ENCODE measurements at places on chromosomes 11 and 22.

- DNase-seq: peak; percentile 51
These were observed at the start of gene SLC43A1 for GRCh38 chr11:57515332-57516060. Gene SLC43A1, minus strand, starts transcription at chr11:57515702. Its CDS starts 1,591 bp downstream, at chr11:57514111.

DNA sequence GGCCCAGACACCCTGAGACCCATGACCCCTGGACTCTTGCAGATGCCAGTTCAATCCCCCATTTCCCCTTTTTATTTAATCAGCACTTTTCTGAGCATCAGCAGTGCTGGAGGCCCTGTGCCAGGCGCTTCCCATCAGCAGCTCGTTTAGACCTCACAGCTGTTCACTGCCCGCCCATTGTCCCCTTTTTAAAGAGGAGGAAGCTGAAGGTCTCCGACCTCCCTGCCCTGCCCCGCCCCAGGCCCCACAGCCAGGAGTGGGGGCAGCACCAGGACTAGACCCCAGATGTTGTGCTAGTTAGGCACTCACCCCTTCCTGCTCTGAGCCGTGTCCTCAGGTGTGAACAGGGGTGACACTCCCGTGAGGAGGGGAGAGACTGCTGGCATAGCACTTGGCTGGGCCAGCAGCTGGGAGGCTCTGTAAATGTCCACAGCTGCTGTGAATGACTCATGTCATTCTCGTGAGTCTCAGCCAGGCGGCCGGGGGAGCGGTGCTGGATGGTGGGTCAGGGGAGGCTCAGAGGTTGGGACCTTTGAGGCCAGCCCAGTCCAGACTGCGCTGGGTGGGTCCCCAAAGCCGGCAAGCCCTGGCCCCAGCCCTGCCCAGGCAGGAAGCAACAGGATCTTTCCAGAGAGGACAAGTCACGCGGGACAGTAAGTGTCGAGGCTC, 19.9 kb downstream of the EMID1 start:
- peak; percentile 9 for DNase-seq

DNA sequence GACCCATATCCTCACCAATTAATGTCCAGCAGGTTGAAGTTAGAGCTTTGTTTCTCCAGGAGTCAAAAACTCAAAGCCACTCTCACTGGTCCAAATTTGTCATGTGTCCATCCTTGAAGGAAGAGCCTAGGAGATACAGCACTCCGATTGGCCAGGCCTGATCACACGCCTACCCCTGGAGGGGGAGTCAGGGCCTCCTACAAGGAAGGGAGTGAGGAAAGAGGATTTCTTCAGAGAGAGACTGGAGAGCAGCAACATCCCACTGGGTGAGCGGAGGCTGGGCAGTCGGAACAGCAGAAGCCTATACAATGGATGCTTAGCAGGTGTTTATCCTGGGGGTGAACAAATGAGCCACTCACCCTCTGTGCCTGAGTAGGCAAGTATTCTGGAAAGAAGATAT, 113.9 kb downstream of the TRIM29 start:
- DNase-seq: no peak

DNA sequence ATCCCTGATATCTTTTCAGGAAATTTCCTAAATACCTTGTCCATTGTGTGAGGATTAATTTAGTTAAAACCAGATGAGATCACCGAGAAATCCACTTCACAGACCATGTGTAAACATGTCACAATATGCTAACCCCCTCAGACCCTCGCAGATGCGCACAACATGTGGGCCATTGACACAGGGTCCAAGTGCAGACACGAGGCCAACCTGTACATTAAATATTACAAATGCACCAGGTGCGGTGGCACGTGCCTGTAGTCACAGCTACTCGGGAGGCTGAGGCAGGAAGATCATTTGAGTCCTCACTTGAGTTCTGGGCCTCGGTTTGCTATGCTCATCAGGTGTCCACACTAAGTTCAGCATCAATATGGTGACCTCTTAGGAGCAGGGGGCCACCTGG, 9.9 kb upstream of the TMPRSS4 start:
- no peak for DNase-seq

DNA sequence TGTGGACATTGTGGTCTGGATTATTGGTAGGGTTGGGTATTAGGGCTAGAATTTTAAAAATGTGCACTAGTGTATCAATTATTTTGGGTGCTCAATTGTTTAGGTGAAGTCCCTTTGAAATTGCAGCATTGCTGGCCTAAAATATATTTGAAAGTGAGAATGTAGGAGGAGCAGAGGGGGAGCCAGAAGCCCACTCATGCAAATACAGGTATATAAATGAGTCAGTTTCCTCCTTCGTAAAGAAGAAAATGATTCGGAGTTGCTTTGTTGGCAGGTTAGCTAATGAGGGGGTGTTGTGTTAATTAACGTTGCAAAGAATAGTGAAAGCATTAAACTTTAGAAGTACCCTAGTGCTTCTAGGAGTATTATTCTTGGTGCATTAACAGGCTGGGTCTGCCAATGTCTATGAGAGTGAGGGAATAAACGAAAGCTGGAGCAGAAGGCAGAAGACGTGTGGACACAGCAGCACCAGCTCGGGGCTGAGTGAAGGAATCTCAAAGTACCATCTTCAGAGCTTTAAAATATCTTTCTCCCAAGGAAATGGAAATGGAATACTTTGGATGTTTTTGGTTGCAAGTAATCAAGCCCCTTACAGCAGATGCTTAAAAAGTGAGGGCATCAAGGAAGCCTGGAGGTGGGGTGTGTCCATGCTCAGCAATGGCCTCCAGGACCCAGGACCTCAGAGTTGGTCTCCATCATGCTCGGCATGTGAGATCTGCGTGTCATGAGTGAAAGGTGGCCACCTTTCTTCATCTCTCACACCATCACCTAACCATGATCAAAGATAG, 522.9 kb downstream of the NTM start:
- DNase-seq: no peak

DNA sequence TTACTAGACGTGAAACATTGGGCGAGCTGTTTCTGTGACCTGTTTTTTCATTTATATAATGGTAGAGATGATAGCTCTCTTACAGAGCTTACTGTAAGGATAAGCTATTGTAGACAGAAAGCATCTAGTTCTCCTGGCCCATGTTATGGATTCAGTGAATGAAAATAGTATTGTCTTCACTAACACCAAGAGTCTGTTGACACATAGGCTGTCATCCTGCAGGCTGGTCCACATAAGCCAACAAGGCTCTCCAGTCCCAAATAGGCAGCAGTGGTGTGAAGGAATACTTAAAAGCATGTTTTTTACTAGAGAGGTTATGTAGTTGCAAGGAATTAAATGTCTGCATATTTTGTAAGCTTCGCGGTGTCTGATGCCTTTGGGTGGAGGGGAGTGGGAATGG, 377.8 kb upstream of the CCDC90B start:
- DNase-seq: no peak

GRCh38 chr11:15419696-15420095, 305.0 kb downstream of the INSC start:
- DNase-seq: no peak

DNA sequence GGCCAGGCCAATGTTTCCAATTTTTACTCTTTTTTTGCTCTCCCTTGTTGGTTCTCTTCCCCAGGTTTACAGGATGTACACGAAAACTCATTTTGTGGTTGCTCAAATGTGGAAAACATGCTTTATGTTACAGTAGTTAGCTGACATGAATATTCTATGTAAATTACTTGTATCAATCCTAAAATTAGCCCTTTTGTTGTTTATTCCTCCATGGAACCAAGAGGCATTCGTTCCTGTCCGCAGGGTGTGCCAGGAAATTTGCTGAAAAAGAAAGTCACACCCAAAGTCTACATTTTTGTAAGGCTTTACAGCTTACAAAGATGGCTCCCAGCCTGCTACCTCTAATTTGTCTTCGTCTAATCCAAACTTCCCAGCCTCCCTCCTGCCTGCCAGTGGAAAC, 652.3 kb downstream of the ETS1 start:
- DNase-seq: no peak
